ENCODE measurements at places on chromosomes 16 and 17.

GRCh38 chr16:80986557-80986956 lies 20.1 kb downstream of the CMC2 start:
- DNase-seq: no peak

DNA sequence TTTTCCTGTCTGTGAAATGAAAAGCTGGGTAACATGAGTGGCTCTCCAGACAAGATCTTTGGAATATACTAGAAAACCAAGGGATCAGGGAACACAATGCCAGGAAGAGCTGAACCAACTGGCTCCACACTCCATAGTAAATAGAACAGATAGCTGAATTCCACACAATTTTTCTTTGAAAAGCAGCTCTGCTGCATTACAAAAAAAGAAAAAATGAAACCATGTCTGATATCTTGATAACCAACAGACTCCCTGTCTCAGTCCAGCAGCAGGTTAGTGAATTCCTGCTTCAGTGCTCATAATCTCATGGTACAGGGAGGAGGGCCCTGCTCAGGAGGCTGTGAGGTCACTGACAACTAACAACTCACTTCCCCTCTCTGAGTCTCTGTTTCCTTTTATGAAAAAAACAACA lies 97.1 kb downstream of the CDH11 start:
- DNase-seq: no peak

DNA sequence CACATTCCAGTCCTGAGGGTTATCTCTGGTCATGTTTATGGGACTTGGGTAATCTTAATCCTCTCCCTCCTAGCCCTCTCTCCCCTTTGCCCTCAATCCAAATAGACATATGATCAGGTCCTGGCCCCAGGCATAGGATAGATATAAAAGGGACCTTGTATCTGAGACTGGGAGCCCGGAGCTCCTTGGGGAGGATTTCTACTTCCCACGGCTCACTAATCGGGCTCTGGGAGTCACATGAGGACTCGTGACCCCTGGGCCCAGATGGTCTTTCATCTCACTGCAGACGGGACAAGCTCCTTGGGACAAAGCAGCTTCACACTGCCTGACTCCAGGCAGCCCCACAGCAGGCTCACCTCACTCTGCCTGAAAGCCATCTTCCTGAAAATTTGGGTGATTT lies 57.8 kb upstream of the LYRM9 start:
- no peak for DNase-seq

- no peak for DNase-seq
Observed at GRCh38 chr16:11325404-11326083, 19.7 kb upstream of the RMI2 start.

DNA sequence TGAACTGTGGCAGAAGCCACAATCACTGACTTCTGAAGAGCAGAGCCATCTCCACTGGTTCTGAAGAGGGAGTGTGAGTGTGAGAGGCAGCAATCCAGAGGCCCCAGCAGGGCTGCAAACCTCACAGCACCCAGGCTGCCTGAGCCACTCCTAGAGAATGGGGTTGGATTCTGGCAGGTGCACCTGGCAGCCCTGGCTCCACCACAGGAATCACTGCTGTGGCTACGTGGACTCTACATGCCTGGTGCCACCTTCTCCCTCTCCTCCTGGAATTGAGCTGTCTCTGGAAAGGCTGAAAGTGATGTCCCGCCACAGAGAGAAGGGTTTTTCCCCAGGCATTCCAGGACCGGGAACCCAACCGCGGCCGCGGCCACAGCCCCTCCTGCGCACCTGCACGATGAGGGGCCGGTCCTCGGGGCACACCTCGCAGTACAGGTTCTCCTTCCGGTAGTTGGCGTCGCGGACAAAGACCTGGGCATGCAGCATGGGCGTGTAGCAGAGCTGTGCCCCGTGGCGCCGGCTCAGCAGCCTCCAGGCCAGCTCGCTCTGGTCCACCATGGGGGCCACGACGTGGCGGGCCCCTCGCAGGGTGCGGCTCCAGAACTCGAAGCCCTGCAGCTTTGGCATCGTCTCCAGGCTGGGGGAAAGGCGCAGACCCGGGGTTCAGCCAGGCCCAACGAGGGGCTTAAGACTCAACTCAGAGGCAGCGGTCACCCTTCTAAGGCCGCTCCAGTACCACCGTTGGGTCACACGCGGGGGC lies 991 bp downstream of the DUS1L start:
- DNase-seq: no peak

DNA sequence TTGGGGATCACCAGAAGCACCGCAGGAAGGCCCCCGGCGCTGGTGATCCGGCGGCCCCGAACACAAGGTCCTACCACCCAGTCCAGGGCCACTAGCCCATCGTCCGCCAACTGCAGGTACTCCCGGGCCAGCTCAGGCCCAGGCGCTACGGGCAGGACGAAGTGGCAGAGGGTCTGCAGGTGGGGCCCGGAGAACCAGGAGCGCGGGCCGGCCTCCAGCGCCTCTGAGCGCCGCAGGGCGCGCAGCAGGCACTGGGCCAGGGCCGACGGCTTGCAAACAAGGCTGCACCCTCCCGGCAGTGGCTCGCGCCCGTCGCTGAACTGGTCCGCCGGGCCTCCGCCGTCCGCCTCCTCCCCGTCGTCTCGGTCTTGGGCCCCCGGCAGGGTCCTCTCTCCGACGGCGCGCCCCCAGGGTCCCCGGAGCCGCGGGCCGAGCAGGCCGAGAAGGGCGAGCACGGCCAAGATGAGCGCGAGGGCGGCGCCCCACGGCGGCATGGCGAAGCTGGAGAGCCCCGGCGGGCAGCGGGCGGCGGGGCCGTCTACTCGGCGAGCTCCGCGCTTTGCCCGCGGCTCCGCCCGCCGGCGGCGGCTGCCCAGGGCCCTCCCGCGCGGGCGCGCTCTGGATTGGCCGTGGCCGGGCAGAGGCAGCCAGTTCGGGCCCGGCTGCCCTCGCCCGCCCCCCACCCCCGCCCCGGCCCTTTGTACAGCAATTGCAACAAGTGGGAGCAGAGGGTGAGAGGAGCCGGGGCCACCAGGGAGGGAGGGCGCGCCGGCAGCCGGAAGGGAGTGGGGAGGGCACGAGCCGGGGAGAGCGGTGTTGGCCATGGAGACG lies at the start of gene ABHD15:
TSS of gene ABHD15 (minus strand) at position 565 of the 831 bp plus-strand sequence. CDS start at position 494, 71 bp downstream.
- DNase-seq: peak; percentile 64

DNA sequence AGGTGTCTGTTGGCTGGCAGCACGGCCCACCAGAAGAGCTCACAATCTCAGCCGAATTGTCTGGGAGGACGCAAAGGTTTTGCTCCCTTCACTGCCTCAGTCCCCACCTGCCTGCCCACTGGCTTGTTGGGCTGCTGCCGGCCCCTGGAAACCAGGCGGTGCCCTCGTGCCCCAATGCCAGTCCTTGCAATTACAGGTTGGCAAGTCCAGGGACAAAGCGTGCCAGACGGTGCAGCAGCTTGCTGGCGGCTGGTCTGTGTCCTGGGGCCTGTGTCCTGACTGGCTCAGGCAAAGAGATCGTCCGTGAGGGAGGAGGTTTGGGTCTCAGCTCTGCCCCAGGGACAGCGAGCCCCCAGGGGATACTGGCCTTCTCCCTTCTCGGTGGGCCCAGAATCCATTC lies 24.6 kb upstream of the SPNS2 start:
- no peak for DNase-seq

DNA sequence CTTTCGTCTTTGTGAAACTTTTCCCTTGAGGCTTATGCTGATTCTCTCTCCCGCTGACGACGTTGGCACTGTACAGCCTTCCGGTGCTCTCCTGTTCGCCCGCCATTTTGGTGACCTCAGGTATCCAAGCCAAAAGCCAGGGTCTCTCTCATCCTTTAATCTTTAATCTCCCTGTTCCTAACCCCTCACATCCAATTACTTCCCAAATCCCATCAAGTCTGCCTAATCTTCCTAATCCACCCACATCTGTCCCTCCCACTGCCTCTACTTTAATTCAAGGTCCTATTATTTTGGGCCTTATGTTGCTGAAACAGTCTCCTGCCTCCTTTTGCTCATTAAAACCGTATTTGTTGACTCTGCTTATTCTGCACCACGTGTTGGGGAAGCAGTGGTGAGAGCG lies 7.3 kb downstream of the WRAP53 start:
- DNase-seq: no peak

GRCh38 chr17:46191322-46192188 lies 1.7 kb downstream of the KANSL1 start:
- no peak for DNase-seq

- DNase-seq: no peak
Observed at GRCh38 chr17:81593105-81593871, 41.1 kb upstream of the FAAP100 start.

DNA sequence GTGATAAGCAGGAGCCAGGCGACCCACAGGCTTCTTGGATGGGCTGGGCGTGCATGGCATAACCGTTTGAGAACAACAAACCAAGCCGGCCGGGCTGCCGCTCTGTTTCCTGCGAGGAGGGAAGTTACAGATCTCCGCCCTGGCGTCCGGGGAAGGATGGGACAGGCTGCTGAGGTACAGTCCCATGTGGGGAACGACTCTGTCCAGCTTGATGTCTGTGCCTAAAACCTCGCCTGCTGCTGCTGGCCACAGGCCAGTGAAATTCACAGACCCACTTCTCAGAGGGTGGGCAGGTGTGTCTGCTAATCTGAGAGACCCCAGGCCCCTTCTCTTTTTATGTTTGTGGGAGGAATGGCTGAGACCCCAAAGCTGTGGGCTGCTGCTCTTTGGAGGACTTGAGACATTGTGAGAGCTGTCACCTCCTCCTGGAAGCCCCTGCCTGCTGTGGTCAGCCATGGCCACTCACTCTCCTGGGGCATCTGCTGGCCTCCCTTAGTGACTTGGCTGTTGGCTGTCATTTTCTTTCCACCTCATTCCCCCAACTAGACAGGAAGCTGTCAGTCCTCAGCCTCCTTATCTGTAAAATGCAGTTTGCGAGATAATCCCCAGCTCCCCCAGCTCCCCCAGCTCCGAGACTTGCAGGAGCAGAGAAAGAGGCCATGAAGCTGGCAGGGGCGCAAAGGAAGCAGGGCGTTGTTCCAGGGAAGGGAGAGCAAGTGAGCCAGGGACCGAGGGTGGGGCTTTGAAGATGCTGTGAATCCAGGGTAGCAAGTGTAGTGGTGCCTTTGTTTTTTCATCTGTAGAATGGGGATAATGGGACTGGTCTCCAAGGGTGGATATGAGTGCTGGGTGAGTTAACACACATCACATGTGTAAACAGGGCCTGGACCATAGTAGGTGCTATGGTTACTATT lies 51.0 kb downstream of the CMIP start:
- no peak for DNase-seq

- no peak for DNase-seq
Observed at GRCh38 chr17:37700881-37701280, 44.0 kb downstream of the HNF1B start.

DNA sequence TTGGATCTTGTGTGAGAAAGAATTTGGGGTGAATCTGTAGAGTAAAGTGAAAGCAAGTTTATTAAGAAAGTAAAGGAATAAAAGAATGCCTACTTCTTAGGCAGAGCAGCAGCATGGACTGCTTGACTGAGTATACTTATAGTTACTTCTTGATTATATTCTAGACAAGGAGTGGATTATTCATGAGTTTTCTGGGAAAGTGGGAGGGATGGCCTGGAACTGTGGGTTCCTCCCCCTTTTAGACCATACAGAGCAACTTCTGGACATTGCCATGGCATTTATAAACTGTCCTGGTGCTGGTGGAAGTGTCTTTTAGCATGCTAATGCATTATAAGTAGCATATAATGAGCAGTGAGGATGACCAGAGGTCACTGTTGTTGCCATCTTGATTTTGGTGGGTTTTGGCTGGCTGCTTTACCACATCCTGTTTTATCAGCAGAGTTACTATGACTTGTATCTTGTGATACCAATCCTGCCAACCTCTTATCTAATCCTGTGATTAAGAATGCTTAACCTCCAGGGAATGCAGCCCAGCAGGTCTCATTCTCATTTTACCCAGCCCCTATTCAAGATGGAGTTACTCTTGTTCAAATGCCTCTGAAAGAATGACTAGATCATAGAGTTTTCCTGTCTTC lies 58.7 kb downstream of the HSD17B2 start:
- no peak for DNase-seq

- no peak for DNase-seq
Observed at GRCh38 chr16:65509172-65509571, 387.3 kb upstream of the CDH11 start.

DNA sequence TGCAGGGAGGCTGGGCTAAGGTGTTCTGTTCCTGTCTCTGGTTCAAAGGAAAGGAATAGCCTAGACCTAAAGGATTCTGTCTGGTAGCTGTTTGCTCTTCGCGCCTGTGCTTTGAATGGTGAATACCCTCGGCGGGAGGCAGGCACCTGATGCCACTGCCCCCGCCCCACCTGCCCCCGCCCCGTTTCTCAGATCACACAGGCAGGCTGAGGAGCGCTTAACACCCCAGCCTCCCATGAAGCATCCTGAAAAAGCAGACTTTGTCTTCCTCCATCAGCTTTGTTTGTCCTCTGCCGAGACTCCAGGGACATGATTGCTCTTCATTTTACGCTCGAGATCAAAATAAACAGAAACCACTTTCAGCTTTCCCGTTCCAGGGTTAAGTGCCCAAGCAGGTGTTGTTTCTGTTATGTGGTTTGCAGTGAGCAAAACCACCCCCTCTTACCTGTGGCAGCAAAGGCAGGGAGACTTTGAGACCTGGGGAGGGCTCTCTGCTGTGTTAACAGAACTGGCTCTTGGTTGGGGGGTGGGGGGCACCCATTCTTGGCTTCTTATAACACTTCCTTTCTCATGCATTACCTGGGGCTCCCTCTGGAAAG lies 452.1 kb downstream of the WWOX start:
- DNase-seq: no peak

- no peak for DNase-seq
Observed at GRCh38 chr17:13024016-13024415, 6.2 kb upstream of the ELAC2 start.

DNA sequence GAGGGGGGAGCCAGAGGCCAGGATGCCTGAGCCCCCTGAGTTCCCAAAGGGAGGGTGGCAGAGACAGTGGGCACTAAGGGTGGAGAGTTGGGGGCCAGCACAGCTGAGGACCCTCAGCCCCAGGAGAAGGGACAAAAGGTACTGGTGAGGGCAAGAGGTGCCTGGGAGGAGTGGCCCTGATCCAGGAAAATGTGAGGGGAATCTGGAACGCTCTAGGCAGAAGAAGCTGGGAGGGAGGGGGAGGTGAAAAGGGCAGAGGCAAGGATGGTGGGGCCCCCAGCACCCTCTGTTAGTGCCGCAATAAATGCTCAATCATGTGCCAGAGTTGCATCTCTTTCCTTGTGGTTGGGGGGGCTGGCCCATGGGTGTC lies 1.1 kb downstream of the TCAP start:
- no peak for DNase-seq

DNA sequence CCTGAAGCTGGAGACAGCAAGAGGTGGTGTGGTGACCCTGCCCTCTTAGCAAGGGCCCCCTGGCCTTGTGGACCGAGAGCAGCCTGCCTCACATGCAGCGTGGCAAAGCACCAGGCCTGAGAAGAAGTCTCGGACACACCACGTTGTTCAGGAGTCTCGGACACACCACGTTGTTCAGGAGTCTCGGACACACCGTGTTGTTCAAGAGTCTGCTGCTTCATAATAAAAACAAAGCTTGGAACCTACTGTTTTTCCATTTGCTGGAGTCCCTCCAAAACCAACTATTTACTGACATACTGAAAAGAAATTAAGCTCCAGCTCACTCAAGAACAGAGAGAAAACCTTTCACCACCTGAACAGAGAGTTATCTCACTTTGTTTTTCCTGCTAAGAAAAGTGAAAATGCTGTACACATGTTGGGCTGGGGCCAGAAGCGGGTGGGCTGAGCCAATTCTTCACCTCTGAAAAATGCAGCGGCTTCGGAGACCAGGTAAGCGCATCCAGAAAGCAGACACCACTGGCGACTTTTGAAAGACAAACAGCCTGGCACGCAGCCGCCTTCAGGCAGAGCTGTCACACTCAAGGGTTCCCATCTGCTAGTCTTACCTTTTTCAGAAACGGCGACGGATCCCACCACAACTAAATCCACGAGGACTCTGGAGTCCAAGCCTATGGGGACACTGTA lies 8.9 kb downstream of the MTHFSD start:
- DNase-seq: no peak

Data from NCI-H460 (cell line).